ENCODE measurements at places on chromosomes 6 and 20.

- DNase-seq = no peak
These were observed 727 bp downstream of the MRS2 start for GRCh38 chr6:24403501-24403824.

GRCh38 chr6:29965563-29965872, 23.2 kb downstream of the HLA-A start:
- peak; percentile 30 for DNase-seq

DNA sequence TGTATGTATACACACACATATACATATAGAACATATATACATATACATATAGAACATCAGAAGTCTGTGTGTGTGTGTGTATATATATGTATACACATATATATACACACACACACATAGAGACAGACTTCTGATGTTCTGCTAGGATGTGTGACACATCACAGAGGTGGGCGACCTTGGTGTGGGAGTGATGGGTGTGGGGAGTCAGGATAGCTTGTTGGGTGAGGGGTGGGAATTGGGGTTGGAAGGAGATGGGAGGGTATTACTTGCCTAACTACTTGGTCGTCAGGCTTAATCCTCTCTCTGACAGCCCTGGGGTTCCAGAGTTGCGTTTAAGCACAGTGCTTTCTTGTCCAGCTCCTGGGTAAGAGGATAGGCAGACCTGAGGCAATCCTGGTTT, 8.3 kb downstream of the MYO6 start:
- DNase-seq = no peak

DNA sequence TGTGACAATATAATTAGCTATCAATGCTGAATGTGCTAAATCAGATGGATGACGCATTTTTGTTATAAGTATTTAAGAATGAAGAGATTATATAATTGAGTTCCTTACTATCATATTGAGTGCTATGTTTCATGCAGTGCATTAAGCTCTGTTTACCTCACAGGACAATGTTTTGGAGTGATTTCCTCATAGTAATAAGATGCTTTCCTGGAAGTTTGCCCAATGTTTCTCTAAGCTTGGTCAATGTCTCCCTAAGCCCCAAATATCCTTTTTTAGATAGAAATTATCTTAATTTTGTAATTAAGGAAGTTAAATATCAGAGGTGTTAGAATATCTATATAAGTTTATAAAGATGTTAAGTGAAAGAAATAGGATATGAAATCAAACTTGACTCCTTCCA, 489.6 kb downstream of the MMUT start:
- no peak for DNase-seq

DNA sequence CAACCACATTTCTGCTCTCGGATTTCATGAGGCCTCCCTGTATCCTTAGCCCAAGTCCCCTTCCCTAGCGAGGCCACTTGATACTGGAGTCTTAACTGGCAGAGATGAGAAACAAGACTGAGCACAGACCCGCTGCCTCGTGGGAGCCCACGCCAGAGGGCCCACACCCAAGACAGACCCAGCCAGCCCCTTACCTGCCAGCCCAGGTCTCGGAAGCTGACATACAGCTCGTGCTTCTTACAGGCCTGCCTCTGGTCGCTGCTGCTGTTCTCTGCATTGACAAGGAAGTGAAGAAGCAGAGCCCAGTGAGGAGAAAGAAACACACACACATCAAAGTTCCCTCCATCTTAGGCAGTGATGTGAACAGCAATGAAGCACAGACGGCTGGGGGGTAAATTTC, 91.7 kb downstream of the BMP7 start:
- no peak for DNase-seq

- no peak for DNase-seq
These were observed 111.2 kb upstream of the HIVEP1 start for GRCh38 chr6:11900662-11901598.

DNA sequence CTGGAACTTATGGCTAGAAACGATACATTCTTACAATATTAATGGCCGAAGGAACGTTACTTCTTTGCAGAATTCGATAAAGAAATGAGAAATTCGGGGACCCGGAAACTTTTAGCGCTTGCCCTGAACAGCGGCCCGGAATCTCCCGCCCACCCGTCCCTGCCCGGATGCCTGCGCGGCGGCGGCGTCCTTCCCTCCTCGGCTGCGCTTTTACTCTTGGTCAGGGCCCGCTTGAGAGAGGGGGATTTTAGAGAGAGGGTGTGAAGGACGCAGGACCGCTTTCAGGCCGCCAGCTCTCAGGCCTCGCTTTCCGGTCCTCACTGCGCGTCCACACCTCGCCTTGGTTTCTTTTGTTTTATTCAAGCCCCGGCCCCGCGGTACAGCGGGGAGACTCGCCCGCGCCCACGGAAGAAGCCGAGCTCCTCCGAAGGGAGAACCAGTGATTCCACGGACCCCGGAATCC, 243.7 kb downstream of the ARID1B start:
- peak; percentile 82 for DNase-seq

GRCh38 chr6:109999740-110000139, 21.6 kb downstream of the GPR6 start:
- no peak for DNase-seq

GRCh38 chr20:5548902-5549599, 201.2 kb upstream of the SHLD1 start:
- DNase-seq = no peak

GRCh38 chr20:37991157-37991866, 41.9 kb downstream of the TTI1 start:
- no peak for DNase-seq

DNA sequence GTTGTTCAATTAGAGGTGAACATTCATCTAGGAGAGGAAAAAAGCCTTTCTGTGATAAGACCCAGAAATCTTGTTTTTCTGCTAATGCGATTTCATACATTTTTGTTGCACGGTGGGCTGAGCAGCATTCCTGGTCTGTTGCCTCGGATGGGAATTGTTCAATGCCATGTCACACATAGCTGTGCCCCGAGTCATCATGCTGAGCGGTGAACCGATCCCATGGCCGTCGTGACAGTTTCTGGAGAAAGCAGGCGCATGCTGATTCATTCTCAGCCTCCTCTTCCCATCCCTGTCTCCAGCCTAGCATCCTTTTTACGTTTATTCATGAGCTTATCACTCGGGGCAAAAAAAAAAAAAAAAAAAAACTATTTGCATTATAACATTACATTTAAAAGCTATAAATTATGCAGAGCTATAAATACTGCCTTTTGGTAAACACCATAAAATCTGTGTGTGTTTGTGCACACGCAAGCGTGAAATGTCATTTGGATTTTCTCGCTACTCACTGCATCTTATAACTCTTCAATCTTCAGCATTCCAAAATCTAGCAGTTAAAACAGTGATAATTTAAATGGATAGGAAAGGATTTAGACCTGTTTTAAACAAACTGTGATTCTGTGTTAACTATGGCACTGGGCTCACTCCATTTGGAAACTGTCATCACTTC, 58.9 kb upstream of the IFNGR1 start:
- no peak for DNase-seq

GRCh38 chr6:39173270-39173669, 56.0 kb downstream of the KCNK5 start:
- DNase-seq = no peak

GRCh38 chr6:11798538-11798937, 19.9 kb upstream of the ADTRP start:
- no peak for DNase-seq

- DNase-seq = peak; percentile 100
These were observed at the start of gene MACROD2 for GRCh38 chr20:13995086-13995665. Gene MACROD2, plus strand, starts transcription at chr20:13995516.

- DNase-seq = peak; percentile 13
These were observed 363.5 kb downstream of the ESR1 start for GRCh38 chr6:152170702-152171667.

DNA sequence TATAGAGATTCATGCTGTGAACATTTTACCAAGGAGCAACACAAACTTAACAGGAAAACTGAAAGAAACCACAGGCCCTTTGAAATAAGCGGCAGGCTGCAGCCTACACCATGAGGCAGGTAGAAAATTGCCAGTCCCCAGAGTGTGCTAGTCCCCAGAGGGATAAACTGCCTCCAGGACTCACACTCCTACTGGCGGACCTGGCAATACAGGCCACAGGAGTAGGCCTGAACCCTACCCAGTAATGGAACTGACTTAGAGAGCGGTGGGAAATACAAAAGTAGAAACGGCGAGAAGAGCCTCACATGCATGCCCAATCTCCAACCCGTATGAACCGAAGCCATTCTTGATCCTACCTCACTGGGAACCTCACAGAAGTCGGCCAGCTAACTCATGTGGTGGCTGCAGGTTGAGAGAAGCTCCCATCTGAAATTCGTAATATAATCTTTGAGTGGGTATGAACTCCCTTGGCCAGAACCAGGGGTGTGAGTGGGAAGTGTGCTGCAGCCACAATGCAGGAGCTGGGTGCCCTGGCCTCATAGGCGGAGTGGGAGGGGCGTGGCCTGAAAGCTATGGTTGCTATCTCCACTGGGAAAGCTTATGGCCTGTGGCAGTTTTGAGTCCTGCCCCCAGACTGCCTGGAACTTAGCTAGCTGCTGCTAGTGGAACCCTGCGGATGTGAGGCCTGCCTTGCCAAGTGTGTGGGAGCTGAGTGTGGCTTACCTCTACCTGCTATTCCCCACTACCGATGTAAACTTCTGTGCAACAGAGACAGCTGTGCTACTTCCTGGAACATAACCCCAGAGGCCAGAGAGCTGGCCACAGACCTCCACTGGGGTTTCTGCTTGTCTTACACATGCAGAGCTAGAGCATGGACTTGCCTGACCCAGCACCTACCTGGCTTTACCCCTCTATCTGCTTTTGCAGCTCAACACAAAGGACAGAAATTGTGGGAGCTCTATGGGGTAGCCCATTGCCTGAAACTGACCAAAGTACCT, 146.5 kb upstream of the COL21A1 start:
- no peak for DNase-seq

GRCh38 chr6:1082285-1082935, 229.5 kb upstream of the FOXQ1 start:
- no peak for DNase-seq

DNA sequence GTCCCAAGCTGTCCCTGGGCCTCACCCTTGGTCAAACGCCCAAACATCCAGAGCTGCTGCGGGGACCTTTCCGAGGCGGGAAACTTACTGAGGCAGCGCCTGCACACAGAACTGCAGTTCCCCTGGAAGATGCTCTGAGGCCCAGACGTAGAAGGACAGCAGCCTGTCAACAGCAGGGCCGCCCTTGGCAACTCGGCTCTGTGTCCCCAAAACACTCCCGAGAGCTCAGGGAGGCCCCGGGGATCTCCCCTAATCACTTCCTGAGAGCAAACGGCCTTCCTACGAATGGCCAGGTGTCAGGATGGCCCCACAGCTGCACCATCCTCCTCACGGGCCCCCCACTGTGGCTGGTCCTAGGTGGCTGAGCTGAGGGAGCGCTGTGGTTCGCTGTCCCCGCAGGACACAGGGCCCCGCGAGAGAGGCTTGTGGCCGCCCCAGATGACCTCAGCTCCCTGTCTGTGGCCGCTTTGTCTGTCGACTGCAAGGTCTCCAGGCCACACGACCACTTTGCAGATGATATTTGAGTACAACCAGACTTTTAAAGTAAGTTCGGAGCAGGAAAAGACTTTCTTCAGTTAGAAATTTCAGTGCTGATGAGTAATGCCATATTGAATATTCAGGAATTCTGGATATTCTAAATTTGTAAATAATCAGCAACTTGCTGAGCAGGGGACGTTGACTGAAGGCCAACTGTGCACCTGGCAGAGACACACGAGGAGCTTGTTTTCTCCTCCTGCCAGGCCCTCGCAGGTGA, 46.0 kb downstream of the DLL1 start:
- peak; percentile 67 for DNase-seq

- no peak for DNase-seq
These were observed 162.4 kb upstream of the QKI start for GRCh38 chr6:163252061-163252591.

- no peak for DNase-seq
These were observed 32.1 kb downstream of the BEND3 start for GRCh38 chr6:107083047-107083768.

GRCh38 chr6:108798670-108799353, 49.4 kb upstream of the ARMC2 start:
- peak; percentile 57 for DNase-seq

GRCh38 chr20:36519944-36520343, 21.4 kb upstream of the MYL9 start:
- DNase-seq = no peak

DNA sequence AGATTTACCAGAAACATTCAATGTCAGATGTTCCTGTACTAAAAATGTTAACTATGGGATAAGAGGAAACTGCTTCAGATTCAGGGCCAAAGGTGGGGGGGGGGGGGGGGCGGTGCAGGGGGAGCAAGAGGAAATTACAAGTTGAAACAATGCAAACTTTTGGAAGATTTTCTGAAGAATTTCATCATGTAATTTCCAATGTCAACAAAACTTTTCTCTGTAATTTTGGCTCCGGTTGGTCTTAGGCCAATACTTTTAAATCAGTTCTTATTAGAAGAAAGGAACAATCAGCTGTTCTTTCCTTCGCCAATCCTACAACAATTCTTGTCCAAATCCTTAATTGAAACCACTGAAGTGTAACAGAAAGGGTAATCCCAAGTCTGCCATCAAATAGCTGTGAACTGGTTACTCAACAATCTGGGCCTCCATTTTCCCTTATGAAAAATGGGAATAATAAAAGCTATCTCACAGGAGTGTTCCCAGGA, 13.1 kb downstream of the UQCC1 start:
- DNase-seq = no peak

GRCh38 chr20:63194007-63194796, 21.7 kb downstream of the YTHDF1 start:
- no peak for DNase-seq

- DNase-seq = no peak
These were observed 495.2 kb downstream of the RFPL4B start for GRCh38 chr6:112842330-112842685.

DNA sequence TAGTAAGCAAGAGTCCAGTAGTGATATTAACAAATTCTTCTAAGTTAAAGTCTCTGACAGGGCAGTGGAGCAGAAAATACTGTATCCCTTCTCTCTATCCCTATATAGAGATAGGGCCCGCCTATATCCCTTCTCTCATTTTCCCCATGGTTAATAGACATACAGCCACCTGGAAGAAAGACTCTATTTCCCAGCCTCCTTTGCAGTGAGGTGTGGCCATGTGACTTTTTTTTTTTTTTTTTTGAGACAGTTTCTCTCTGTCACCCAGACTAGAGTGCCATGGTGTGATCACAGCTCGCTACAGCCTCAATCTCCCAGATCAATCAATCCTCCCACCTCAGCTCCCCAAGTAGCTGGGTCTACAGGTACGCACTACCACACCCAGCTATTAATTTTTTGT, 16.7 kb upstream of the CDK5RAP1 start:
- no peak for DNase-seq

DNA sequence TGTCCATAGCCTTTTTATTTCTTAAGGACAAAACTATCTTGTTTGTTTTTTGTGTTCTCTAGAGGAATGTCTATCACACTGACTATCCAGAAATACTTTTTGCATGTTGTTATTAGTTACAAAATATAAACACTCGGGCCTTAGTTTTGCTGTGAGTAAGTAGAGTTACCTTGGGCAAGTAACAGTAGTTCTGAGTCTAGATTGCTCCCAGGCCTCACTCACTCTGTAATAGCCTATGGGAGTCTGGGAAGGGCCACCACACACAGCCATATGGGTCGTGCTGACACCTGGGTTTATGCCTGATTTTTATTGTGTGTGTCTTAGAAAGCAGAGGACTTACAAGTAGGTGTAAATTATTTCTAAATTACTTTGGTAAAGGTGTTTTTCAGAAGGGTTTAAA, 185.8 kb downstream of the TMEM242 start:
- no peak for DNase-seq

GRCh38 chr20:45798935-45799642, 7.3 kb downstream of the DNTTIP1 start:
- DNase-seq = peak; percentile 80
